H9 (cell line): ENCODE measurements at places on chromosomes 1 and 21.

- no peak for DNase-seq
These were observed 714 bp upstream of the AKIRIN1 start for GRCh38 chr1:38990386-38990737.

GRCh38 chr1:201285846-201286245 is 2.5 kb downstream of the PKP1 start:
- DNase-seq, result no peak

DNA sequence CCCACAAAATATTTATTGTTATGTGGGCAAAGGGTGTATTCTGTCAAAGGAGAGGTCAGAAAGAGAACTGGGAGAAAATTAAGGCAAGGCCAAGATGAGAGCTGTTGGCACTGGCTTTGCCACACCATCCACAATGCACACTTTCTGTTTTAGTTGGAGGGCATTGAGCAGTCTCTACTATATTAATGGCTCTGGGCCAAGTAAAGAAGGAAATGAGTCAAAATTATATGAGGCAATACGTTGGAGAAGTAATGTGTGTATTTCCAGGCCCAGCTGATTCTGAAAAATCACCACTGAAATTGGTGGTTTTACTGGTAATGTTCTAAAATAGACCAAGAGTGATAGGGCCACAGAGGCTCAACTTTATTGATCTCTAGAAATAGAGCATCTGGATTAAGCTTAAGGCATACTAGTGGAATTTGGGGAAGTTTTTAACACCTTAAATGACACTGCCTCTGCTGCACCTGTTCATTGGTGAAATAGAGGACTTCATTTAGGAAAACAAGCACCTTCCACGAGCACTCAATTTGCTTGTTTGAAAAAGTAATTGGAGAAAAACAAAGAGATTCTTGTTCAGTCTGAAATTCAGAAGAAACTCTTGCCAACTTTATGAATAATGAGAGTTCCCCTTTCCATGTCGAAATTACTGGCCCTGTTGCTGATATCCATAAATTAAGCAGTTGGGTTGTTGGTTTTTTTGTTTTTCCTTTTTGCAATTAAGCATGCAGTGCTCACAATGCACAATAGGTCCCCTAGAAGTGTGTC is 424.9 kb downstream of the ADGRL2 start:
- DNase-seq, result no peak

DNA sequence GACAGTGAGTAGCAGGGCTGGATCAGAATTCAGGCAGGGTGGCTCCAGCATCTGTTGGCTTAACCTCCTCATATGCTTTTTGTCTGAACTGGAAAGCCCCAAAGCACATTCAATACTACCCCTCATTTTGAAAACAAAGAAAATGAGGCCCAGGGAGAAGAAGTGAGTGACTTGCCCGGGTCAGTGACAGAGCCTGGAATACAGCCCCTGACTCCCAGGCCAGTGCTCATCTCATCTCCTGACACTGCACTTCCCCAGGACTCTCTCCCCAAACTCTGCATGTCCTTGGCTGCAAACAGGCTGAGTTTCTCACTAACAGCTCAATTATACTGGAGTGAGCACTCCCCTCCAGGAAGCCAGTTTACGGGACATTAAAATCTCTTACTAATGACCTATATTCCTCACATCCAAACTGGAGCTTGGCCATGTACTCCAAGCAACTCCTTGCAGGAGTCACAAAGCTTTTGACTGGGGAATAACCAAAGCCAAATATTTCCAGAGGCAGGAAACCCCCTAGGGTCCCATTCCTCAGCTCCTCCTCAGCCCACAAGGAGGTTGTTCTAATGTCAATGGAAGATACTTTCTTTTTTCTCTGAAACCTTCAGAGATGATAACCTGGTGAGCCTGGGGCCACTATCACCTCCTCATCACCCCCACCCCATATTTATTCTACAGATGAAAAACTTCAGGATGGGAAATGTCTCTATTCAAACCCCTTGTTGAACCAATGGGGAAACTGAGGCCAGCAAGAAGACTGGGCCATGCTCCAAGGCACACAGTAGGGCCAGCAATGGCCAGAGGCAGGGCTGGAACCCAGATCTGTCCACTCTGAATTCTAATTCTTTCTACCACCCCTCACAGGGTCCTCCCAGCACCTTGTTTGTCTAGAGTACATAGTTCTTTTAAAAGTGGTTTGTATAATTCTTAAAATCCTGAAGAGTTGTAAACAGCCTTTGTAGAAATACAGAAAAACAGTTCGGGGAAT is 127.0 kb downstream of the PLPP3 start:
- DNase-seq, result no peak

DNA sequence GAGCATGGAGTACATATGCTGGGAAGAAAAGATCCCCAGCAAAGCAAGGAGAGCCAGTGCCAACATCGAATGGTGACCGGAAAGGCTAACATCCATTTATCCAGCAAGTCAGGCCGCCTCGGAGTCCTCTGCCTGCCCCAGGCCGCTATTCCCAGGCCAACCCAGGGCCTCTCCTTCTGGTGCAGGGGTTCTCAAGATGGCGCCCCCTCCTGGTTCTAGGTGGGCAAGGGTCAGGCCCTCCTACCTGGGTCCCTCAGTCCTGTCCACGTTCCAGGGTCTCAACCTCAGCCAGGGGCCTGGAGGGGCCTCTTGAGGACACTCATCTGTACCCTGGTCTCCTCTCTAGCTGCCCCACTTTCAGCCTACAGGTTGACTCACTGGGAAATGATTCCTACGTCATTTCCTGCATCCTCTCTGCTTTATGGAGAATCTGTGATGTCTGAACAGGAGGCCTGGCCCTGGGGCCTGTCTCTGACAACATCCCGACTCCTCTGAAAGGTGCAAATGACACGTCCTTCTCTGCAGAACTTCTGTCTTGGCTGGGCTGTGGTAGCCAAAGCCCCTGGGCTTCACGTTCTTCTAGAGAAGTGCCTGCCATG is 145.3 kb downstream of the PSMG1 start:
- peak; percentile 74 for DNase-seq
